Stimulated activated CD4-positive, alpha-beta T cell treated with anti-CD3 and anti-CD28 coated beads, TNF-alpha, amount 100 ng/mL, for 24 hours (primary cell): ENCODE measurements at places on chromosomes 1 and 21.

DNA sequence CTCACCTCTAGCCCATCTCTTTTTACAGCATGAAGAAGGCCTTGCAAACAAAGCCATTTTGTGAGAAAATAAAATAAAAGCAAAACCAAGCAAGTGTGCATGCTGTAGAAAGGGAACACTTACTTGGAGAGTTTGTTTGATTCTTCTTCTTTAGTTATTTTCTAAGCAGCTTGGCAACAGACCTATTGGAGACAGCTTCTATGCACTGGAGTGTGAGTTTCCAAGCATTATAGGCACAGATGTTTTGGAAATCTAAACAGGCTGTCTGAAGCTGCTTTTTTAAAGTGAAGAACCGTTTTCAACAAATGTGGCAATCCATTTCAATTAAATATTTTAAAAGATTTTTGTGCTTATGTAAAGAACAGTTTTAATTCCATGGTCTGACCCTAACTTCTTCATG is 76.6 kb downstream of the NGF start:
- no peak for DNase-seq

GRCh38 chr1:198936371-198937083 is 297.7 kb downstream of the PTPRC start:
- no peak for DNase-seq

GRCh38 chr1:53172426-53173128 is 24.0 kb upstream of the CPT2 start:
- DNase-seq = no peak

DNA sequence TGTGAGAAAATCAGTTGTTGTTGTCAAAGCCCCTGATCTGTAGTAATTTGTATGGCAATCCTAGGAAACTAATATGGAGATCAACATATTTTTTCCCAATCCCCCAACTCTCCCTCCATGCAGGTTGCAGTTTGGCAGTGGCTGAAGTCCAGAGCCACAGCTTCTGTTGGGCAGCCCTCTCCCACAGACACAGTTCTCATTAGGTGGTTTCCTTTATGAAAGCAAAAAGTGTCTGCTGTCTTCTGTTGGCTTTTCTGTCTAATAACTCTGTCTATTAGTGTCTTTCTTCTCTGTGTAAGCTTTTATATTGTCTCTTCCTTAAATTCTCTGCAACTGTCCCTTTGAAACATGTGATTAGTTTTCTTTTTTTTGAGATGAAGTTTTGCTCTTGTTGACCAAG is 914.3 kb upstream of the NCAM2 start:
- no peak for DNase-seq

DNA sequence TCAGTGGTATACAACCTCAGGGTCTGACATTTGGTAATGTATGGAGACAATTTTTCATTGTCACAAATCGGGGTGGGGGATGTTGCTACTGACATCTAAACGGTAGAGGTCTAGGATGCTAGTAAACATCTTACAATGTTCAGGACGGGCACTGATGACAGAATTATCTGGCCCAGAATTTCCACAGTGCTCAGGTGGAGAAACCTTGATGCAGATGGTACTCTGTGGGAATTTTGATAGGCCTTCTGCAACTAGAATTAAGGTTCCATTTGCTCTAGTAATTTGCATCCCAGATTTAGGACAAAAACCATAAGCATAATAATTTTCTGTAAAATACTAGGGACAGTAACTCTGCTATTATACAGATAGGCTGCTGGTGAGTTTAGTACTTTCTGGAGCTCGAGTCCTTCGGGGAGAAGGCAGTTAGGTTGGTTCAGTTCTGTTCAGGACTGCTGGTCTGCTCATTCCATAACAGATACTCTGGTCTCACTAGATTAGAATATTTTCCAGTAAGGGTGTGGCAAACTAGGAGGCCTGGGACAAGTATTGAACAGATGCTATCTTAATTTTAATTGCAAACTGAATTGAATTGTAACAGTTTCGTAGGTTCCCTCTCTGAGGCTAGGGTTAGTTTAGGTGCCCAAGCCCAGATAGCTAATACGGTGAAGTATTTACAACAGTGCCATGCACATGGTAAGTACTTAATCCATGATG is 11.4 kb downstream of the METTL13 start:
- no peak for DNase-seq

- no peak for DNase-seq
These were observed 1356.3 kb downstream of the KCNT2 start for GRCh38 chr1:195251900-195252299.

DNA sequence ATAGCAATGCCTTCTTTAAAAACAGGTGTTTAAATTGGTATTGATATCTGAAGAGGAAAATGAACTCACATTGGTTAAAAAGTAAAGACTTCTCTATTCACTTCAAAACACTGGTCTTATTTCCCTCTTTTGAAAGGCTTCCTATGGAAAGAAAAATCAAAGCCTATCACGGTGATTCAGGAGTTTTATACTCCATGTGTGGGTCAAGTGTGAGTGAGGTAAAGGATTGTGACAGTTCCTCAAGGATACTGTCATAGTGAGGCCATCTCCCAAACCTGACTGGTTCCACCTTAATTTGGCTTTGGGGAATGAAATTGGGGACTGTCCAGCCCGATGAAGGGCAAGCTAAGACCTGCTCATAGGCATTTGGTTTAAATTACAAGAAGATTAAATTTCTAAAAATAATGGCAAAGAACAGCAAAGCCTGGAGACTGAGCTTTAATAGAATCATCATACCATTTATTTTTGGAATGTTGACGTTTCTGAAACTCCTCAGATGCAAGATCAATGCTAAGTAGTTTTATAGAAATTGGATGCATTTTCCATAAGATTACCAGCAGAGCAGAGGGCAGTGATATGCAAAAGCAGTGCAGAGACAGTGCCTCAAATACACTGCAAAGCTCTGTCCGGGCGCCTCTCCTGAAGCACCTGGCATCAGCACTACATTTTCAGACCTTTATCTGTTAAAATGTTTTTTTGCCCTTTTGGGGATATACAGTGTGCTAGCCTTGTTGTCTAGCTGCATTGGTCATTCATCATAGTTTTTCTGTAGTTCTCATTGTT is 302.1 kb upstream of the SGIP1 start:
- no peak for DNase-seq

- no peak for DNase-seq
These were observed 21.9 kb upstream of the ID3 start for GRCh38 chr1:23581219-23581618.

GRCh38 chr1:236282425-236282716 is 613 bp upstream of the ERO1B start:
- DNase-seq = peak; percentile 28

- DNase-seq = no peak
These were observed 943 bp downstream of the SEMA6C start for GRCh38 chr1:151145304-151146071.

- no peak for DNase-seq
These were observed 57.4 kb downstream of the DIP2A start for GRCh38 chr21:46516068-46516467.
